Gastrocnemius medialis (tissue), 4 donors: ENCODE measurements at places on chromosomes 6 and 20. TPM values are rescaled to one million over a fixed set of nuclear protein-coding genes. Genes with fewer than 3 reads are reported as not detected.

DNA sequence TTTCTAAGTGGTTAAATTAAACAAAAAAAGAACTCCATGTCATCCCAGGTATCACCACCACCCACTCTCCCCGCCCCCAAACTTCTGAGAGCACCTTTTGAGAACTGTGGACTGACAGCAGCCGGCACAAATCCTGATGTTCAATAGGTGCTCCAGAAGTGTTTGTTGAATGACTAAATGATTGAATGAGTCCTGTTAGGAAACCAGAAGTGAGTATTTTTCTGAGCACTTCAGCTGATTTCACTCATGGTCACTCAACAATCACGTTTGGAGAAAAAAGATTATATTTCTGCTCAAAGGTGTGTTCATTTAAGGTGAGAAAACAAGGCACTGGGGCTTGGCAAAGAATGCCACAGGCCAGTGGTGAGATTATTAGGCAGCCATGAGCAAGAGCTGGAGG is 6.2 kb upstream of the HNF4A start:
- H3K36me3 ChIP-seq = no peaks in the 10 kb centered on the region
- H3K4me1 ChIP-seq = no peaks in the 10 kb centered on the region
- no peak overlapping the region for H3K4me3 ChIP-seq

GRCh38 chr6:2921520-2922115 is 18.5 kb upstream of the SERPINB9 start:
- H3K4me1 ChIP-seq = no peaks in the 10 kb centered on the region
- no peak overlapping the region for H3K4me3 ChIP-seq
- no peaks in the 10 kb centered on the region for H3K36me3 ChIP-seq
- no peak for DNase-seq
- no peak overlapping the region for H3K27ac ChIP-seq
- no peaks in the 10 kb centered on the region for H3K27me3 ChIP-seq

DNA sequence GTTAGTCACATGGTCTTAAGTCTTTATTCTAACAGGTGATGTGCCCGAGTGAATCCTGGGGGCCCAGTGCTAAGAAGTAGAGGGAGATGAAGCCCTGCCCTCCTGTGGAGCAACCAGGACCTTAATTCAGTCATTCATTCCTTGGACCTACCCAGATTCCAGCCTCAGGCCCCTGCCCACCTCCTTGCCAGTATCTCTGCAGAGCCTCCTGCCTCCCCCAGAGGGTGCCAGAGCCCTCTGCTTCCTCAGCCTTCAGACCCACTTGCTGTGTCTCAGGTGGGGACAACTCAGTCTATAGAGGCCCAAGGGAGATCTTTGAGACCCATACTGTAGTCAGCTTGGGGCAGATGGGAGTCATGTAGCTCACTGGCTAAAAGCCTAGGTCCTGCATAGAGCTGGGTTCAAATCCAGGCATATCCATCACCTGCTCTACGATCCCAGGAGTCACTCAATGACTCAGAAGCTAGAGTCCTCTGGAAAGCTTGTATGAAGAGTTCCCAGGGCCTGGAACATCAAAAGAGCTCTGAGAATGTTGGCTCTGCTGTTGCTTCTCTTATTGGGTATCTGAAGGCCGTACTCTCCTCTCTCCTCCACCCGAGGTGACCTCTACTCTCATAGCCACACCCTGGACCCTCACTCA is 3.9 kb upstream of the SIGLEC1 start:
- no peaks in the 10 kb centered on the region for H3K27me3 ChIP-seq
- H3K27ac ChIP-seq = no peak overlapping the region
- no peak overlapping the region for H3K4me3 ChIP-seq
- no peaks in the 10 kb centered on the region for H3K4me1 ChIP-seq
- DNase-seq = no peak
- H3K36me3 ChIP-seq = no peaks in the 10 kb centered on the region

KPNA5 gene
- 7.2 TPM for total RNA-seq

THEMIS gene
- total RNA-seq = not detected

DNA sequence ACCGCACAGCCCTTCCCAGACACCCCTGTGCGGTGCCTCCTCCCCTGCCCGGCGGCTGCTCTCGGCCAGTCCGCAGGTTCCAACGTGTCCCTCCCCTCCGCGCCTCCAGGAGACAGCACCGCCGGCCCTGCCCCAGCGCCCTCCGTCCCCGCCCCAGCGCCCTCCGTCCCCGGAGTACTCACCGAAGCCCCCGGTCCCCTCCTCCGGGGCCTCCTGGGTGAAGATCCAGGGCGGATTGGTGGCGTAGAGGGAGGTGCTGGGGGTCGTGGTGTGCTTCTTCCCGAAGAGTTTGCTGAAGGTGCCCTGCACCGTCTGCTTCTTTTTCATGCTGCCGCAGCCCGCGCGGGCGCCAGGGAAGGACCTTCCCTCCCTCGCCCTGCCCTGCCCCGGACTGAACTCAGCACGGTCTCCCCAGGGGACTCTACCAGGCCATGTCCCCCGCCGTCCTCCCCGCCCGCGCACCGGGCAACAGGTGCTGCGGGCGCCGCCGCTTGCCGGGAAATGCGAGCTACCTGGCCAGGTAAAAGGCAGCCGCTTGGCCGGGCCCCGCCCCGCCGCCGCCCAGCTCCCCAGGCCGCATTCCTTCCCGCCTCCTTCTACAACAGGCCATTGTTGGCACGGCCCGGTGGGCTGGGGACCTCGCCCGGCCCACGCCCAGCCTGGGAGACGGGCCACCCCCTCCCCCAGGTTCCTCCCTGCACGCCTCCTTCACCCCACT is at the start of gene C6orf132:
C6orf132 (minus strand) TSS at position 503 of the 718 bp plus-strand sequence; CDS start at position 327, 176 bp downstream.
- no peak for DNase-seq
- no peaks in the 10 kb centered on the region for H3K36me3 ChIP-seq
- H3K27me3 ChIP-seq = peaks cover 28% of the 10 kb centered on the region
- no peak within 1 kb of the TSS for H3K27ac ChIP-seq
- H3K4me3 ChIP-seq = peak within 1 kb of the TSS; percentile 46
- no peaks in the 10 kb centered on the region for H3K4me1 ChIP-seq

DNA sequence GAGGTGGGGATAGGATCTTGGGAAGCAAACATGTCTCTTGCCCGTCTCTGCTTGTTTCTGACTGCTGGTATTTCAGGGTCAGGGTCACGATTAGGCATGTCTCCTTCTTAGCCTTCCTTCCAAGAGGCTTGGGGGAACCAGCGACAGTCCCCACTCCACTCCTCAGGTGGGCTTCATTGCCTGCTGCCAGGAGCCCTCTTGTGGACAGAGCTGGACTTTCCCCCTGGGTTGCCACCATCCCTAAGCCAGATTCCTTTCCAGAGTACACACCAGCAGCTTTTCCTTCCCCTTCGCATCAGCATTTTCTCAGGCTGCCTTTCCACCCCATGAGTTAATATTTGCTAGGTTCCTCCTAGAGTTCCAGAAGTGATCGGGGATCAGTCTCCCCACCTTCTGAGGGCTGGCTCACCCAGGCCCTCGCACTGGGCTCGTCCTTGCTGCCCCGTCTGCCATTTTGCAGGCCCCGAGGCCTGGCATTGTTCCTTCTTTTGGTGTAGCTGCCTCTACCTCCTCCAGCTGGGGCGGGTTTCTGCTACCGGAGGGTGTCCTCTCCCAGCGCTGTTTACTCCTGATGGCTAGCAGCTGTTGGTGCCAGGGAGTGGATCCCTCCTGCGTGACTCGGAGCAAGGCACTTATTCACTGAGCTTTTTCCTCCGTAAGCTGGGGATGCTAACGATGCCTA is 8.8 kb upstream of the C20orf144 start:
- peaks cover 22% of the 10 kb centered on the region for H3K36me3 ChIP-seq
- no peak overlapping the region for H3K27ac ChIP-seq
- no peak for DNase-seq
- H3K4me3 ChIP-seq = no peak overlapping the region

- no peak overlapping the region for H3K27ac ChIP-seq
- no peaks in the 10 kb centered on the region for H3K27me3 ChIP-seq
- DNase-seq = no peak
- H3K36me3 ChIP-seq = no peaks in the 10 kb centered on the region
- peaks cover 26% of the 10 kb centered on the region for H3K4me1 ChIP-seq
Measured at GRCh38 chr20:49627329-49627761, 59.4 kb upstream of the PTGIS start.

MEI4 gene
- total RNA-seq = not detected

GRCh38 chr6:30988209-30988825 is 4.8 kb downstream of the MUC21 start:
- H3K4me3 ChIP-seq = no peak overlapping the region
- no peaks in the 10 kb centered on the region for H3K27me3 ChIP-seq
- H3K27ac ChIP-seq = no peak overlapping the region
- no peaks in the 10 kb centered on the region for H3K36me3 ChIP-seq

- no peak for DNase-seq
- H3K36me3 ChIP-seq = no peaks in the 10 kb centered on the region
- no peak overlapping the region for H3K4me3 ChIP-seq
- no peaks in the 10 kb centered on the region for H3K4me1 ChIP-seq
- no peaks in the 10 kb centered on the region for H3K27me3 ChIP-seq
- no peak overlapping the region for H3K27ac ChIP-seq
Measured at GRCh38 chr20:14445902-14446301, 108.5 kb upstream of the FLRT3 start.

KIF25 gene
- total RNA-seq = not detected

- H3K4me3 ChIP-seq = no peak overlapping the region
- no peaks in the 10 kb centered on the region for H3K4me1 ChIP-seq
- H3K27ac ChIP-seq = no peak overlapping the region
- no peaks in the 10 kb centered on the region for H3K36me3 ChIP-seq
- DNase-seq = no peak
- H3K27me3 ChIP-seq = no peaks in the 10 kb centered on the region
Measured at GRCh38 chr6:1946583-1946982, 298.8 kb downstream of the GMDS start.

MOXD1 gene
- total RNA-seq = 0.69 TPM

PARD6B gene
- total RNA-seq = 15.3 TPM

DNA sequence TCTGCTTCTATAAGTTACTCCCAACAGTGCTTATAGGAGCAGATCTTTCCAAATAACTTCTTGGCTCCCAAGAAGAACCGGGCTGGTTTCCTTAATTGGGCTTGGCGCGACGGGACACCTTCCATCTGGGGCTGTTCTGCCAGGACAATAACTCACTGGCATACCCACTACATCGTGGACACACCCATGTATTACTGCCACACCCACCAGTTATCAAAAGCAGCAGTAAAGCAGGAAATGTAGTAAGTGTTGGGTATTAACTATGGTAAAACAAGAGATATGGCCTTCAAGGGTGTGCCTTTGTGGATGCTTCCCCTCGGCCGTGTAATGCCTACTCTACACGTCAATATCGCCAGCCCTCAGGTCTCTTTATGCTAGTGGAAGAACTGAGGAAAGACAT is 24.7 kb downstream of the CNKSR3 start:
- H3K27ac ChIP-seq = no peak overlapping the region
- no peaks in the 10 kb centered on the region for H3K36me3 ChIP-seq
- no peak for DNase-seq
- H3K4me3 ChIP-seq = no peak overlapping the region

DNA sequence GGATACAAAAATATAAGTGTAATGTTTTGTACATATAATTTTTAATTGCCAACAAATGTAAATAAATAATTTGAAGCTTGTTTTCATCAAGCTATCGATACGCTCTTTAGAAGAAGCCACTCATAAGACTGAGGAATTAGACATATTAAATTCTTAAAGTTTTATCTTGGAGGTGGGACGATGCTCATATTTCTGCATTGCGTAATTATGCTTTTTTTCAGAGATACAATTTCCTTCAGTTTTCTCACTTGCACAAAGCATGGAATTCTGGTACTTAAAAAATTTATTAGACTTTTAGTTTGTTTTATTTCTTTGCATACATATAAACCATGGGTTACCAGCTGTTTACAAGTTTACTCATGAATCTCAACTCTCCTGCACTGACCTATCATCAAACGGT is 980.0 kb downstream of the EYS start:
- H3K4me1 ChIP-seq = no peaks in the 10 kb centered on the region
- no peak overlapping the region for H3K27ac ChIP-seq
- no peak for DNase-seq
- no peaks in the 10 kb centered on the region for H3K36me3 ChIP-seq
- no peak overlapping the region for H3K4me3 ChIP-seq
- no peaks in the 10 kb centered on the region for H3K27me3 ChIP-seq

- no peak for DNase-seq
- no peaks in the 10 kb centered on the region for H3K36me3 ChIP-seq
- no peak overlapping the region for H3K27ac ChIP-seq
- H3K4me3 ChIP-seq = no peak overlapping the region
Measured at GRCh38 chr6:22737331-22737730, 168.0 kb downstream of the HDGFL1 start.

PRDM13 gene
- total RNA-seq = not detected

DNA sequence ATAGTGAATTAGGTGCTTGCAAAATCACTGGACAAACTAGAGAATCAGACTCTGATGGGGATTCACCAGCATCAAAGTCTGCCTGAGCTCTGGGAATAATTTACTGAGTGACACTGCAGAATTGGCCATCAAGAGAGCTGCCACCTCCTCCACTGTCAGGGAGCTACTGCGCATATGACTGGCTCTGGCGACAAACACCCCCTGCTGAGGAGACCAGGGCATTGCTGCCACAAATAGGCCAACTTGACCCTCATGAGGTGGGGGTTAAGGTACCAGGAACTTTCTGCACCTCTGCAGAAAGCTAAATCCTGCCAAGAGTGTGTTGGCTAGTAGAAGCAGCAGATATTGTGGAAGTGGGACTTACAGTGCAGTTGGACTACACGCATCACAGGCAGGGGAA is 88.0 kb downstream of the CDS2 start:
- H3K4me3 ChIP-seq = no peak overlapping the region
- DNase-seq = no peak

SYNDIG1 gene
- total RNA-seq = 0.66 TPM

DNA sequence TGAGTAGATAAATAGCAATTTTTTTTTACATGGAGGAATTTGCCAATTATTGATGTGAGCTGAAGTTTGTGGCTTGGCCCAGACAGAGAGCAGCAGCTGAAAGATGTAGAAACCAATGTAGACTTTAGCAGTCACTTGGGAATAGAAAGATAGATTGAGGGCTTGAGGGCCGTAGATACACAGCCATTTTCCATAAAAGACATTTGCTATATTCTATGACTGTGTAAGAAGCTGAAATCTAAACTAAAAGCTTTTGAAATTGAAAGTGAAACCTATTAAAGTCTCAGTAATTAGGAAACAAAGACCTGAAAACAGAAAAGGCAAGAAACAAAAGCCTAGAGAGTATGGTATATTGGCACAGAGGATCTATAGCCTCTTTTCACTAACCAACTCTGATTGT is 332.7 kb downstream of the CENPW start:
- no peak overlapping the region for H3K4me3 ChIP-seq
- no peak overlapping the region for H3K27ac ChIP-seq
- no peaks in the 10 kb centered on the region for H3K27me3 ChIP-seq
- no peaks in the 10 kb centered on the region for H3K4me1 ChIP-seq
- no peak for DNase-seq

DNA sequence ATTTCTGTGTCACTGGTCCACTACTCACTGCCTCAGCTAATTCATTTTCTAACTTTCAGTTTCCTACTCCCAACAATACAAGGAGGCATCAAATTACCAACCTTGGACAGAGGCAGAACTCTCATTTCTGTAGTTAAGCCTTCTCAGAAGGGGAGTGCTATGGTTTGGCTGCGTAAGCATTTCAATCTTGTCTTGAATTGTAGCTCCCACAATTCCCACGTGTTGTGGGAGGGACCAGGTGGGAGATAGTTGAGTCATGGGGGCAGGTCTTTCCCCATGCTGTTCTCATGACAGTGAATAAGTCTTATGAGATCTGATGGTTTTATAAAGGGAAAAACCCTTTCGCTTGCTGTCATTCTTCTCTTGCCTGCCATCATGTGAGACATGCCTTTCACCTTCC is 22.9 kb downstream of the HLA-DRA start:
- H3K4me3 ChIP-seq = no peak overlapping the region
- peaks cover 2% of the 10 kb centered on the region for H3K27me3 ChIP-seq
- DNase-seq = no peak
- H3K27ac ChIP-seq = no peak overlapping the region
- H3K4me1 ChIP-seq = no peaks in the 10 kb centered on the region

GRCh38 chr6:129195643-129196042 is 312.7 kb downstream of the LAMA2 start:
- no peak for DNase-seq
- no peaks in the 10 kb centered on the region for H3K36me3 ChIP-seq
- no peak overlapping the region for H3K27ac ChIP-seq
- H3K27me3 ChIP-seq = no peaks in the 10 kb centered on the region
- no peak overlapping the region for H3K4me3 ChIP-seq
- no peaks in the 10 kb centered on the region for H3K4me1 ChIP-seq
